GM10248 (cell line): ENCODE measurements at places on chromosomes 12 and 14.

DNA sequence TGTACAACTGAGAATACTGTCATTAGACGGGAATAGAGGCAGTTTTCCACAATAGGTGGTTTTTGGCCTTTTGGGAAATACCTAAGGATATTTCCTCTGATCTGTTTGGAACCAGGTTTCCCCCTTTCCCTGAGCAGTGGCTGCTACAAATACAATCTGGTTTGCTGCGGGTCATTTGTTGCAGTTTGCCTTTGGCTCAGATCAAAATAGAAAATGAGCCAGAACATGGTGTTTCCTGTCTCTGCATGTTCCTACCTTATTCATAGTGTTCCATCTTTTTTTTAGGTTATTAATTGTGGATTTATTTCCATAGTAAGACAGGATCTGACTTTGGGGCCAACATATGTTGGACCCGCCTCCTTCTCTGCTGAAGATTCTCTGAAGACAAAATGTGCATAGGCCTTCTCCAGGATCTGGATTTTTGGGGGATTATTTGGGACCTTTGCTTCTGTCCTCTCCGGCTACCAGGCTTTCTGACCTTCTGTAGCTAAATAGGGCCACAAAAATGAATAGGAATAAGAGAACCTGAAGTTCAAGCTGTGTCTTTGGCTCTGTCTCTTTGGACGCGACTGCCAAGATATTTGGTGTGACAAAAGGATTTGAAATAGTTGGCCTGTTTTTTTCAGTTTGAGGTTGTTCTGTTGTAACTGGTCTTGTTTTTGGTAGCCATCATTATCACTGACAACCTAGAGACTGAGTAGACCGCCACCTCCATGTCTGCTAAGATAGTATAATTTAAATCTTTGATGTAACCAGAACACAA is 146.9 kb downstream of the PRKCH start:
- no peak for DNase-seq

DNA sequence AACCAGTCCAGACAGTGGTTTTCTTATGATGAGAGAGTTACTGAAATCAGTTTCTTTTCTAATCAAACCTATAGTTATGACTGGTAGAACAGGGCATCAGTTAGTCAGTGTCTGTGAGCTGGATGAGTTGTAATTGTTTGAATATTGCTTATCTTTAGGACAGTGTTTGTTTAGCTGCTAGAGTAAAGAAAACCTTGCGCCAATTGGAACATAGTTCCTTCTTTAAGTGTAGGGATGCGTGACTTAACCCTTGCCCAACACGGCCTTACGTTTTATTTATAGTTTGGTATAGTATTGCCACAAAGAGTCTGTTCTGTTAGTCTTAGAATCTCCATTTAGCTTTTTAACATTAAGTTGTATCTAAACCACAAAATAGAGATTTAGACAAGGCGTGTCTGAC is 572.6 kb downstream of the SLC16A7 start:
- no peak for DNase-seq

GRCh38 chr14:100066962-100067361 is 1.7 kb downstream of the EVL start:
- DNase-seq: no peak

- no peak for DNase-seq
Measured at GRCh38 chr12:114682106-114682784, 1.7 kb downstream of the TBX3 start.

DNA sequence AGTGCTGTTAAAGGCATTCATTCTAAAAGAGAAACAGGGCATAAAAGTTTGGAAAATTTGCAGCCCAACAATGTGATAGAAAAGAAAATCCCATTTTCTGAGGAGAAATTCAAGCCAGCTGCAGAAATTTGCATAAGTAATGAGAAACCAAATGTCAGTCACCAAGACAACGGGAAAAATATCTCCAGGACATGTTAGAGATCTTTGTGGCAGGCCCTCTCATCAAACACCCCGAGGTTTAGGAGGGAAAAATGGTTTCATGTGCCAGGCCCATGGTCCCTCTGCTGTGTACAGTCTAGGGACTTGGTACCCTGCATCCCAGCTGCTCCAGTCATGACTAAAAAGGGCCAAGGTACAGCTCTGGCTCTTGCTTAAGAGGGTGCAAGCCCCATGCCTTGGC is 251.0 kb upstream of the FAR2 start:
- no peak for DNase-seq

- no peak for DNase-seq
Measured at GRCh38 chr12:51534216-51535074, 56.6 kb upstream of the SCN8A start.

GRCh38 chr14:77228056-77228455 is 43.0 kb downstream of the NGB start:
- no peak for DNase-seq

- no peak for DNase-seq
Measured at GRCh38 chr14:68127166-68127565, 307.6 kb downstream of the RAD51B start.

GRCh38 chr14:95319312-95320077 is at the start of gene CLMN:
CLMN (minus strand) TSS chr14:95319908; CDS start chr14:95319792, 116 bp downstream.
- peak; percentile 77 for DNase-seq

- DNase-seq: no peak
Measured at GRCh38 chr14:26863736-26864135, 265.9 kb upstream of the NOVA1 start.

DNA sequence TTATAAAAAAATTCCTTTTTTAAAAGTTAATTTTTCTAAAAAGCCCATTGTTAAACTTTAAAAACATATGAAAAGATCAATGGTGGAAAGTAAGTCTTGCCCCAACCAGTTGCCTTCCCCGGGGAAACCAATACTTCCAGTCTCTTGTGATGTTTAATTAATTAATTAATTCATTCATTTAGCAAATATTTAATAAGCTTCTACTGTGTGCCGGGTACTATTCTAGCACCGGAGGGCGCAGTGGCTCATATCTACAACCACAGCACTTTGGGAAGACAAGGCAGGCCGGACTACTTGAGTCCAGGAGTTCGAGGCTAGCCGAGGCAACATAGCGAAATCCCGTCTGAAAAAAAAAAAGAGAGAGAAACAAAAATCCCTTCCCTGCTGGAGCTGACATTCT is 87.4 kb downstream of the HECTD4 start:
- DNase-seq: no peak

DNA sequence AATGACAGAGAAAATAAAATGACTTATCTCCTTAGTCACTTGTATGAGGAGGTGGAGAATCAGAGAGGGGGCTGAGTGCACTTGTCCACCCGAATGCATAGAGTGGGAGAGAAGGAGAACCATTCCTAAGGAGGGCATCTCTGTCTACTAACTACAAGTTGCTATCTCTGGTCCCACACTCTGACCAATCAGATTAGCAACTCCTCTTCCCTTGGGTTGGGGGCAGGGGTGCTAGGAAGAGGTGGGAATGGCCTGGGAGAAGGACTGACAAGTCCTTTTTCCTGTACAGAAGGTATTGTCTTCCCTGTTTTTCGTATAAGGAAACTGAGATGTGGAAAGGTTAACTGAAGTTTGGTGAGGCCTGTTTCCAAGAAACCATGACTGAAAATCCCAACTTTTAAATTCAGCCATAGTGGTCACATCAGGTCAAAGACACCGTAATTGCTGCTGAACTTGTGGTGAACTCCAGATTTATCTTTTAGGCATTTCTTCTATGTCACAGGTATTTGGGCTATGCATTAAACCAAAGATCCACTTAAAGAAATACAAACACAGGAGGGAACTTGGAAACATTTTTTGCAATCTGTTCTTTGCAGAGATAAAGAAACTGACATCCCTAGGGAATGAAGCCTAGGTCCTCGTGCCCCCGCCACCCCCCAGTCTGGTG is 207.8 kb downstream of the CRADD start:
- no peak for DNase-seq
